Muscle of back (tissue), 13 donors: ENCODE measurements at places on chromosomes 7 and 10.

DNA sequence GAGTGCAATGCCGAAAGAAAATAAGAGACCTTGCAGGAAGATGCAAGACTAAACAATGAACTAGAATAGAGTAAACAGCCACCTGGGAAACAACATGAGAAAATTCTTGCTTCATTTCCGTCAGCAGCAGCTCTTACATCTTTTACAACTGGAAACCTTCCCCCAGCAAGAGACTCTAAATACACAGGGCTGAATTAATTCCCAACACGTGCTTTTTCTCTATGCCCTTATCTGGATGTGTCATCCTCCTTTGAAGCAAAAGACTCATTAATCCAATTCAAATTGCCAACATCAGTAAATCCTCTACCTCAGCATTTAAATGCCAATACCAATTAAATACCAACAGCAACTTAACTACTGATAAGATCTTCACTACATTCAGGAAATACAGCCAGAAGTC is 99.0 kb upstream of the PDE1C start:
- no peak for DNase-seq

DNA sequence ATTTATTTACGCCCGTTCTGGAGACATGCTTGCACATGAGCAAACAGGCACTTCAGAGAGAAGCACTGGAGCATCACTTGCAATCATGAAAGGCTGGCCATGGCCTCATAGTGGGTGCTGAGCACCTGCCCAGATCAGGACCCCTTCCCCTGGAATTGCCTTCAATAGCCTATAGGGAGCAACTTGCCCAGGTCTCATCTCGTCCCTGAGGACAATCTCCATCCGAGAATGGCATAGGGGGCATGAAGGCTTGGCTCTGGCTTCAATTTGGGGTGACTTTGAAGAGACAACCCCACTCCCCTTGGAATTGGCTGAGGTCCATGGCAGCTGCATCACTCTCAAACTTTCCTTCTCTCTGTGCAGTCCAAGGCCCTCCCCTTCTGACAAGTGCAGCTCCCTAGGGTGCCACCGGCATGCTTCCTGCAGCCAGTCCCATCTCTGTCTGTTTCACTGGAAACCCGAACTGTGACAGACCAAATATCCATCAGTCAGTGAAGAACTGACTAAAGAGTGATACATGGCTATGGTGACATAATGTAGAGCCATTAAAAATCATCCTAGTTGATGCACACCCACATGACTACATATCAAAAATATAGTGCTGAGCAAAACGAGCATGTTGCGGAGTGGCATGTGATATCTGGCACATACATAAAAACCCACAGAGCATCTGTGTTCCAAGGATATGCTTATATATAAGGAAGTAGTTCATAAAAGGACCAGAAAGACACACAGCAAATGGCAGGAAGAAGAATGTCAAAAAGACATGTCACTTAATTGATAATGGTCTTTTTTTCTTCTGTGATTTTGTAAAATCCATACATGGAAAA is 12.4 kb downstream of the GDF2 start:
- DNase-seq = no peak

DNA sequence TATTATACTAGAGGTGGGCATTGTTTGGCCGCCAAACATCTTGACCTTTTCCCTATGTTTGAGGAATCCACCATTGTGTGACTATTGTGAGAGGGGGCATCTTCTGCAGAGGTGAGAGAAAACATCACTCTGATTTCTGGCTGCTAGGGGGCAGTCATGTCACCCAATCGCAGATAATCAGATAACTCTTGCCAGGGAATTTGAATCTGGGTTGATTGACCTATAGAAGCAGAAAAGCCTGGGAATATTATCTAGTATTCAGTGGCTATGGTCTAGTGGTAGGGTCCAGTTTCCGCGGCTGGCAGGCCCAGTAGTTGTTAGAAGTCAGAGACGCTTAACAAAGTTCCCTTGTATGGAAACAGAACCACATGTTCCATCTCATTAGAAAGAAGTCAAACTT is 808.5 kb downstream of the PHTF2 start:
- DNase-seq = no peak

DNA sequence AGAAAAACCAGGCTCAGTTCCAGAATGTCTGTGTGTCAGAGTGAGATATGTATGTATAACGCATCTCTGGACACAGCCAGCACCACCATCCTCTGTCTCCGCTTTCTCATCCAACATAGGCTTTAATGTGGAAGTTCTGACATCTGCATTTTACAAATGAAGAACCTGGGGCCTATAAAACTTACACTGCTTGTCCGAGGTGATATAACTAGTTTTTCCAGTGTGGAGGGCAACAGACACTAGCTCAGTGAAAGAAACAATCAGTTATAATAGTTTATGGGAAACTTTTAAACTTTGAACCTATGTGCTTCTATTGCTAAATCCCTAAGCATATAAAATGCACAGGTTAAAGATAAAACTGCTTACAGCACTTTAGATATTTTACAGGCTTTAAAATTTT is 208.7 kb downstream of the CRPPA start:
- no peak for DNase-seq

DNA sequence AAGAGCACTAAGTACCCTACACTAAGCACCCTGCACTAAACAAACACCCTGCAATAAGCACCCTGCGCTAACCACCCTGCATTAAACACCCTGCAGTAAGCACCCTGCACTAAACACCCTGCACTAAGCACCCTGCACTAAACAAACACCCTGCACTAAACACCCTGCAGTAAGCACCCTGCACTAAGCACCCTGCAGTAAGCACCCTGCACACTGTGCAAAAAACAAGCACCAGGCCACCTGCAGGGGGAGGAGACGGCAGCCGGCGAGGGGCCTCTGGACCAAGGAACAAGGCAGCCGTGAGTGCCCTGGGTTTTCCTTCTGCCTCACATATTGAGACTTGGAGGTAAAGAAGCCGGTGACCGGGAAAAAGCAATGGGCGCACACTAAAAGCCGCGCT is 30.2 kb downstream of the KNDC1 start:
- no peak for DNase-seq

DNA sequence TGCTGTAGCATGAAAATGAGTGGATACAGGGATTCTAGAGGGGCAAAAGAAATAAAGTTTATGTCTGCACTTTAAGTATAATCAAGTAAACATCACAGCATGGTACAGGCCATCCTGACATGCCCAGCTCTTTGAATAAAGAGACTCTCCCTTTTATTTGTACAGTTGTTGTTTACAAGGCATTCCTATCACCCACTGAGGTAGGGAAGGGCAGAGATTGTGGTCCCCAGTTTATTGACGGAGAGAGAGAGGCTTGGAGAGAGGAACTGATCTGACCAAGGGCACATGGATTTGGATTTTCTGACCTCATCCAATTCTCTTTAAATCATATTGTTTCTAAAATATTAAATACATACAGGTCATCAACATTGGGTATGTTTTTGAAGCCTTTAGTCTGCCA is 53.9 kb downstream of the TACC2 start:
- no peak for DNase-seq

DNA sequence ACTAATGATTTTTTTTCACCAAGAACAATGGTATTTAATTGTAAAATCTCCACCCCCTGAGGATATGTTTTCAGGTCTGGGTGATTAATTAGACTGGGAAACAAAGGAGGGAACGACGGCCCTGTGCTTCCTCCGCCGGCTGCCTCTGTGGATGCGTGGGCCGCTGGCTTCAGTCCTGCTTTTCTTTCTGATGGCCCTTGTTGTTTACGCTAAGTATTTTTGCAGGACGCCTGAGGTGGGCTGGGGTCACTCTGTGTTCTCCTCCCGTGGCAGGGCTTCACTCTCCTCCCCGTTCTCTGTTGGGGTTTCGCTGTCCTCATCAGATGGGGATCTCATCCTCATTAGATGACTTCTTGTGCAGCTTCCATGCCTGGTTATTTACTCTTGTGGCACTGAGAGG is 5.2 kb upstream of the ACBD5 start:
- no peak for DNase-seq

DNA sequence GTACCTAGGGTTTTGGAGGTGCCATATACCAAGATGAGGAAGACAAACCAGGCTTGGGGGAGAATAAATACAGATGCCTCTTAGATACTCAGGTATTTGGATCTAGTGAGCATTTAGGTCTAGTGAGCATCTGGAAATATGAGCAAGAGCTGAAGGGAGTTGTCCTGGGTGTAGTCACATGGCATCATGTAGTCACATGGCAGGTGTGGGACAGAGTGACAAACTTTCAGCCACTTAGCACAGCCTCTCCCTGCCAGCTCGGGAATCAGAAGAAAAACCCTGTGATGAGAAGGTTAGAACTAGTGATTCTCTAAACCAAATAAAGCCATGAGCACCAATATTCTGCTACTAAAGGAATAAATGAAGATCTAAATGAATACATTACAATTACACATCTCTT is 24.3 kb downstream of the RGR start:
- no peak for DNase-seq

- no peak for DNase-seq
These were observed 292.0 kb downstream of the WDR37 start for GRCh38 chr10:1347962-1348772.

GRCh38 chr7:12623223-12623622 is 52.7 kb downstream of the SCIN start:
- DNase-seq = no peak

GRCh38 chr10:27646604-27647175 is 98.9 kb downstream of the MKX start:
- no peak for DNase-seq

DNA sequence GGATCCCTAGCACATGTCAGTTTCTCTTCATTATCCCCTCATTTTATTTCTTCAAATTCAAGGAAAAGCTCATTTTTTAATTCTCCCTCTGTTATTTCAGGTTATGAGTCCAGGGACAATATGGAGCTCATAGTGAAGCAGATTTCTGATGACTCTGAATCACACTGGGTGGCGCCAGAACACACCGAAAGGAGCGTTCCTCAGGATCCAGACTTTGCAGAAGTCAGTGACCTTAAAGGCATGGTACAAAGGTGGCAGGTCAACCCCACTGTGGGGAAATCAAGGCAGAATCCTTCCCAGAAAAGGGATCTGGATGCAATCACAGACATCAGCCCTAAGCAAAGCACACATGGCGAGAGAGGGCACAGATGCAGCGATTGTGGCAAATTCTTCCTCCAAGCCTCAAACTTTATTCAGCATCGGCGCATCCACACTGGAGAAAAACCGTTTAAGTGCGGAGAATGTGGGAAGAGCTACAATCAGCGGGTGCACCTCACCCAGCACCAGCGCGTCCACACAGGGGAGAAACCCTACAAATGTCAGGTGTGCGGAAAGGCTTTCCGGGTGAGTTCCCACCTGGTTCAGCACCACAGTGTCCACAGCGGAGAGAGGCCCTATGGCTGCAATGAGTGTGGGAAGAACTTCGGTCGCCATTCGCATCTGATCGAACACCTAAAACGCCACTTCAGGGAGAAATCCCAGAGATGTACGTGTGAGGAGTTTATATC is 21.4 kb downstream of the ZKSCAN5 start:
- no peak for DNase-seq

DNA sequence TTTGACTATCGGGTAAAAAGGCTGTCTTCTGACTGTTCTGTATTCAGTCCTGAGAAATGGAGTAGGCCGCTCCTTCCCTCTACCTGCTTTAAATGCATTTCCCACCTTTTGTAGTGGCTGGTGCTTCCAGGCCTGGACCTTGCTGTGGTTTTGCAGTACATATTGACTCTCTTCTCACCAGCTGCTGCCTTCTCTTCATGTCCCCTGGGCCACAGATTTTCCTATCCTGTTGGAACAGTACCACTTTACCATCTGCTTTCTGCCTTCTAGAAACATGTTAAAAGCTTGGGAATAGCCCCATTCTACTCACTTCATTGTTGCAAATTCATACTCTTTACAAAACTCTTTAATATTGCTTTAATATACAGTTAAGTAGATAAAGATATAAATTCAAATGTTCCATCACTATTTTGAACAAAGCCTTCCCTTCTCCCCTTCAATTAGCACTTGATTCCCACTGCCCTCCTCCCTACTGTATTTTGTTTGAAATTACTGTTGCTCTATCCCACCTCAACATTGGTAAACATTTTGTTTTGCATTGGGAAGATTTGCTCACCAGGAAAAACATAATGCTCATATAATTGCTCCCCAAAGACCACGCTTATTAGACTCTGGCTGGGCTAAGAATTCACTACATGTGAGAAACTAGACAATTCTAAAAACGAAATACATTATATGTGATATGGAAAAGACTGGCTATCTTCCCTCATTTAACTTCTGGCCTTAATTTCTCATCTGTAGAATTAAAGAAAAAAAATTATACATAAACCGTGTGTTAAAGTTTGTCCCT is 17.3 kb upstream of the SEMA3C start:
- DNase-seq = peak; percentile 34

GRCh38 chr7:20030915-20031362 is 186.2 kb downstream of the MACC1 start:
- no peak for DNase-seq

GRCh38 chr10:116708391-116708821 is 34.0 kb downstream of the HSPA12A start:
- DNase-seq = no peak

GRCh38 chr7:99554939-99555338 is 3.0 kb upstream of the FAM200A start:
- no peak for DNase-seq

DNA sequence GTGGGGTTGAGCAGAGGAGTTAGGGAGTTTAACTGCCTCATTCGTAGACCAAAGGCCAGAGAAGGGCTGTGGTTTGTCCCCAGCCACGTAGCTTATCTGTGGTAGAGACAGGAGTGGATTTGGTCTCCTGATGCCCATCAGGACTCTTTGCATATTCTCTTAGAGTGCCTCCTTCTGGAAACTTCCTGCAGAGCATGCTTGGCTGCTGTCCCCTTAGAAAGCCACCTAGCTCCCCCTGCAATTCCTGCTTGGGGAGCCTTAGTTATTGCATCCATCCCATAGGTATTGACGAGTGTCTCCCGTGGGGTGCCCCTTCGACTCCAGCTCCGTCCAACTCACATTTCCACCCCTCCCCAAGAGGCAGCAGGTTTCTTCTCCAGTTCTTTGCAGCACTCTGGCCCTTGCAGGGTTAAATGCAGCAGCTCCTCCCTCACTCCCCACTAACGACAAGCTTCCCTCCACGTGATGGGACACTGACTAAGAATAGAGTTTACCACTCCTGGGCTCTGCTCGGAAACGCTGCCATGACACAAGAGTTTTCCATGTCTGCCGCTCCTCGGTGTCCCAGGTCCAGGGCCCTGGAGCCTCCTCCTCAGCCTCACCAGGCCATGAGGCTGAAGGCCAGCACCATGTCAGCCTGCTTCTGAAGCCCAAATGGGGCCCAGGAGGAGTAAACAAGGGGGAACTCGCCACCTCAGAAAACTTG is 147.8 kb upstream of the UNC5B start:
- DNase-seq = no peak

GRCh38 chr10:72162978-72163377 is 52.8 kb upstream of the ANAPC16 start:
- peak; percentile 34 for DNase-seq

DNA sequence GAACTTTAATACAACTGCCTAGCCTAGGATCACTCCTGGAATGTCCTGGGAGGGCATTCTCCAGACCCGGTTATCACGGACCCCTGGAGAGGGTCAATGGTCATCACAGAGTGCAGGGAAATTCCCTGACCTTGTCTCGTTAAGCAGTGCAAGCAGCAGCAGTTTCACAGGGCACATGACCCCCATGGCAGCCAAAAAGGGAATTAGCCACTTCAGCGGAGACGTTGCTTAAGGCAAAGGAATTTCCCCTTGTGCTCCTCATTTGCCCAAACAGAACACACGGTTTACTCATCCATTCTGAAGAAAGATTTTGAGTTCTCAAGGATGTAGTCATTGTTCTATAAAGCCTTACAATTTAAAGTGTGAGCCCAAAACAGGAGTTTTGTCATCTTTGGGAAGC is 260.3 kb downstream of the SNX13 start:
- DNase-seq = no peak
